ENCODE measurements at places on chromosomes 5 and 9. TPM values are rescaled to one million over a fixed set of nuclear protein-coding genes. Genes with fewer than 3 reads are reported as not detected.

- H3K4me1 ChIP-seq, result no peaks in the 10 kb centered on the region
- H3K36me3 ChIP-seq, result no peaks in the 10 kb centered on the region
Measured at GRCh38 chr9:101119206-101119819, 90.8 kb downstream of the PLPPR1 start.

- no peaks in the 10 kb centered on the region for H3K27me3 ChIP-seq
- no peaks in the 10 kb centered on the region for H3K36me3 ChIP-seq
- no peak overlapping the region for H3K27ac ChIP-seq
- H3K4me1 ChIP-seq, result no peaks in the 10 kb centered on the region
- H3K4me3 ChIP-seq, result no peak overlapping the region
Measured at GRCh38 chr9:33435821-33436277, 11.5 kb downstream of the AQP3 start.

The DRD1 gene
- total RNA-seq, result 0.19 TPM

DNA sequence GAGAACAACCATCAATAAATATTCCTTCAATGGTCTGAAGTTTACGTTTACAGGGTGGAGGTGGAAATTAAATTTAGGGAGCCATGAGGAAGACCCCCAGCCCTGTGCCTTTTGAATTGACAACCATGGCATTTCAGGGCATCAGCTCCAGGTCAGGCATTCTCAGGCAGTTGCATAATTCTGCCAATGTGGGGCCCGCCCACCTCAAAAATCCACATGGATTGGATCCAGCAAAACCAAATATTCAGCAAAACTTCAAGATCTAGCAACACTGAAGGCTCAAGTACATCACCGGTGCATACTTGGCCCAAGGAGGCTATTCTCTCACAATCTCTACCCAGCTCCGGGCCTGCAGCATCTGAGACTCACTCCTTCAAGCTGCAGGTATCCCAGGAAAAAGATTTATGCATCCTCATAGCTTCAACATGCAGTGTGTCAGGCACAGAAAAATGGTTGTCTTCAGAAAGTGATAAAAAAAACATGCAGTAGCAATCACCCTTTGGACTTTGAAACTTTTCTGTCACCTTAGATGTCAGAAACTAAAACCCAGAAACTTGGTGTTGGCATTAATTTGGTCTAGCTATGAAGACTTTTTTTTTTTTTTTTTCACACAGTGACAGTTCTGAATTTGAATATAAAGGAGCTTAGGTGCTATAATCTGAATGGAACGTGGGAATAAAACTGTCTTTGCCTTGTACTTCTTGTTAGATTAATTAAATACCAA lies 21.4 kb upstream of the ANXA2R start:
- H3K36me3 ChIP-seq, result no peaks in the 10 kb centered on the region
- H3K27me3 ChIP-seq, result no peaks in the 10 kb centered on the region
- DNase-seq, result no peak
- peaks cover 4% of the 10 kb centered on the region for H3K4me1 ChIP-seq
- H3K27ac ChIP-seq, result no peak overlapping the region
- H3K4me3 ChIP-seq, result no peak overlapping the region

DNA sequence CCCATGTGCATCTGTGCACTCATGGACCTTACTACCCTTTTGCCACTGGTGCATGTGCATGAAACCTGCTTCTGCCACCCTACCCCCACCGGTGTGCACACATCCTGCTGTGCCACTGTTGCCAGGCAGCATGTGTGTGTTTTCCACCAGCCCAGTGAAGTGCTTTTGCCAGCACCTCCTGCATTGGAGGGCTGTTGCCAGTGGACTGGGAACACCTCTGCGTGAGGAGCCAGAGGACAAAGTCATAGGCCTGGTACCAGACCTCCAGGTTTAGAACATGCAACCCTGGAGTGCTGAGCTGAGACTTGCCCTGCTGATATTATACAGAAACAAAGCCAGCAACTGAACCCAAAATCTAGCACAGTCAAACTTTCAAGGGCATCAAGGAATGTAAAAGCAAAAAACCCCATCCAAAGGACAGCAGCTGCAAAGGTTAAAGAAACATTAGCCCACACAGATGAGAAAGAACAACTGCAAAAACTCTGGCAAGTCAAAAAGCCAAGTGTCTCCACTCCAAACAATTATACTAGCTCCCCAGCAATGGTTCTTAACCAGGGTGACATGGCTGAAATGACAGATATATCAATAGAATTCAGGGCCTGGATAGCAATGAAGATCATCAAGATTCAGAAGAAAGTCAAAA lies 70.6 kb upstream of the PTPN3 start:
- no peak for DNase-seq
- H3K27me3 ChIP-seq, result no peaks in the 10 kb centered on the region
- no peaks in the 10 kb centered on the region for H3K36me3 ChIP-seq
- H3K4me1 ChIP-seq, result no peaks in the 10 kb centered on the region

DNA sequence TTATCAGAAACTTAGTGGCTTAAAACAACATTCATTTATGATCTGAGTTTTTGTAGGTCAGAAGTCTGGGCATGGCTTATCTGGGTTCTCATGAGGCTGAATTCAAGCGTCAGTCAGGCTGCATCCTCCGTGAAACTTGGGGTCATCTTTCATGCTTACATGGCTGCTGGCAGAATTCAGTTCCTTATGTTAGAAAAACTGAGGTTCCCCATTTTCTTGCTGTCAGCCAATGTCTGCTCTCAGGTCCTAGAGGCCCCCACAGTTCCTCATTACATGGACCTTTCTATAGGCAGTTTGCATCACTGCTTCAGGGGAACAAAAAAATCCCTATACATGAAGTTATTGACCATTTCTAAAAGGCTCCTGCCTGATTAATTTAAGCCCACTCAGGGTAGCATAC lies 83.8 kb upstream of the NMUR2 start:
- H3K27ac ChIP-seq, result no peak overlapping the region
- H3K4me3 ChIP-seq, result no peak overlapping the region
- H3K36me3 ChIP-seq, result no peaks in the 10 kb centered on the region
- no peaks in the 10 kb centered on the region for H3K4me1 ChIP-seq
- no peak for DNase-seq

The FKBP15 gene
- total RNA-seq, result 13.9 TPM

The ELAVL2 gene
- 21.9 TPM for total RNA-seq

GRCh38 chr5:149320791-149321330 lies 24.4 kb upstream of the GRPEL2 start:
- H3K27ac ChIP-seq, result no peak overlapping the region
- no peaks in the 10 kb centered on the region for H3K27me3 ChIP-seq
- H3K4me1 ChIP-seq, result no peaks in the 10 kb centered on the region
- H3K36me3 ChIP-seq, result no peaks in the 10 kb centered on the region

GRCh38 chr5:151721812-151722391 lies 35.2 kb upstream of the SPARC start:
- no peak for DNase-seq
- no peak overlapping the region for H3K4me3 ChIP-seq
- H3K4me1 ChIP-seq, result peaks cover 4% of the 10 kb centered on the region
- H3K27ac ChIP-seq, result no peak overlapping the region

- no peaks in the 10 kb centered on the region for H3K27me3 ChIP-seq
- DNase-seq, result no peak
- H3K4me1 ChIP-seq, result peaks cover 3% of the 10 kb centered on the region
- H3K4me3 ChIP-seq, result no peak overlapping the region
- no peaks in the 10 kb centered on the region for H3K36me3 ChIP-seq
Measured at GRCh38 chr9:135889564-135890189, 17.7 kb downstream of the CAMSAP1 start.

- H3K4me3 ChIP-seq, result no peak overlapping the region
- no peak overlapping the region for H3K27ac ChIP-seq
- no peak for DNase-seq
- peaks cover 14% of the 10 kb centered on the region for H3K4me1 ChIP-seq
- no peaks in the 10 kb centered on the region for H3K36me3 ChIP-seq
Measured at GRCh38 chr5:171444582-171444981, 25.1 kb downstream of the FGF18 start.

DNA sequence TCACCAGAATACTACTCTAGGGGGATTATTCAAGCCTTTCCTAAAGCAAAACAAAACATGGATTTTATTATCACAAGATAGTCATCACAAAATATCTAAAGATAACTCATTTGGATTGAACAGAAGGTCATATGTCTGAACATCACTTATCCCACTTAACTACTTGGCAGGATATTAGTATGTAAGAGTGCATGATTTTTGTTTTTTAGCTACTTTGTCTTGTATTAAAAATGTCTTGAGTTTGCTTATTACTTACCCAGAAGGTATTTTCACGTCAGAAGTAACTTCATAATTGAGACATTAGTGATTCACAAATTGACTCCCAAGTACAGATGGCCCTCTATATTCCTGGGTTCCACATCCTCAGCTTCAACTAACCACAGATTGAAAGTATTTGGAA lies 113.8 kb downstream of the TLE4 start:
- DNase-seq, result no peak
- H3K4me3 ChIP-seq, result no peak overlapping the region
- no peaks in the 10 kb centered on the region for H3K27me3 ChIP-seq
- H3K4me1 ChIP-seq, result peaks cover 5% of the 10 kb centered on the region

DNA sequence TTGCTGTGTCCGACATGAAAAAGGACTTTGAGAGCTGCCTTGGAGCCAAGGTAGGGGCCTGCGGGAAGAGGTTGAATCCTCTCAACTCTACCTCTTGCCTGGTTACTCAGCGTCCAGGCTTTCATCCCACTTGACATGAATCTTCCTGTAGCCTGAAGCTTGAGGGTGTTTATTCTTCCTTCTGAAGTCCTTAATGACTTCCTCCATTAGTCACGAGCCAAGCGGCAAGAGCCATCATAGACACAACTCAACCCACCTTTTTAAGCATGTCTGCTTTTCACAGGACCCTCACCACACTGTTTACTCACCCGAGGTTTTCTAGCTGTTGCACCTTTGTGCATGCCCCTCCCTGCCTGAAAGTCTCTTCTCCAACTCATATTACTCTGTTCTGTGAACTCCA lies 40.2 kb downstream of the ACO1 start:
- H3K27ac ChIP-seq, result no peak overlapping the region
- H3K4me1 ChIP-seq, result no peaks in the 10 kb centered on the region
- DNase-seq, result no peak
- H3K4me3 ChIP-seq, result no peak overlapping the region
- H3K36me3 ChIP-seq, result peaks cover 24% of the 10 kb centered on the region

GRCh38 chr5:121273833-121274433 lies 577.7 kb upstream of the FTMT start:
- H3K36me3 ChIP-seq, result no peaks in the 10 kb centered on the region
- no peak overlapping the region for H3K27ac ChIP-seq
- no peak overlapping the region for H3K4me3 ChIP-seq
- DNase-seq, result no peak
- H3K27me3 ChIP-seq, result no peaks in the 10 kb centered on the region
- no peaks in the 10 kb centered on the region for H3K4me1 ChIP-seq

- H3K27ac ChIP-seq, result no peak overlapping the region
- H3K4me1 ChIP-seq, result no peaks in the 10 kb centered on the region
- DNase-seq, result no peak
- peaks cover 21% of the 10 kb centered on the region for H3K36me3 ChIP-seq
- peak overlapping the region; percentile 99 for H3K4me3 ChIP-seq
- no peaks in the 10 kb centered on the region for H3K27me3 ChIP-seq
Measured at GRCh38 chr9:72363236-72363635, 1.8 kb downstream of the ZFAND5 start.

GRCh38 chr9:115810166-115810565 lies 343.4 kb upstream of the PAPPA start:
- no peaks in the 10 kb centered on the region for H3K27me3 ChIP-seq
- H3K36me3 ChIP-seq, result no peaks in the 10 kb centered on the region
- DNase-seq, result no peak
- H3K4me1 ChIP-seq, result no peaks in the 10 kb centered on the region
- H3K27ac ChIP-seq, result no peak overlapping the region
- H3K4me3 ChIP-seq, result no peak overlapping the region

DNA sequence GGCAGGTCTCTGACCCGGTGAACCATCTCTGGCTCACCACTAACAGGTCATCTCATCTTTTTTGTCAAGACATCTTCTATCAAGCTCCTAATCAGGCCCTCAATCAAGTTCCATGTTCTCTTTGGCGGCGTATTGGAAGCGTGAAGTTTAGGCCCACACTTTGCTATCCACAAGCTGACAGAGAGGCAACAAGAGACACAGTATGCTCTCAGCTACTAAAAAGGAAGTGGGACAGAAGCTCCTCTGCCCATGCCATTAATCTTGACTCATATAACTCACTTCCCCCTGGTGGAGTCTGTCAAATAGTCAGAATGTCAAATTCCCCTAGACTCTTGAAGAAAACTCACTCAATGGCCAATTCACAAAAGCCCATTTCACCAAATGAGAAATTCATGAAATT lies 77.6 kb upstream of the TMC1 start:
- no peaks in the 10 kb centered on the region for H3K36me3 ChIP-seq
- no peaks in the 10 kb centered on the region for H3K27me3 ChIP-seq
- no peak overlapping the region for H3K27ac ChIP-seq
- no peak overlapping the region for H3K4me3 ChIP-seq
- no peak for DNase-seq
- H3K4me1 ChIP-seq, result no peaks in the 10 kb centered on the region

Data from H1 (cell line).